ENCODE measurements at places on chromosomes 6 and 20.

DNA sequence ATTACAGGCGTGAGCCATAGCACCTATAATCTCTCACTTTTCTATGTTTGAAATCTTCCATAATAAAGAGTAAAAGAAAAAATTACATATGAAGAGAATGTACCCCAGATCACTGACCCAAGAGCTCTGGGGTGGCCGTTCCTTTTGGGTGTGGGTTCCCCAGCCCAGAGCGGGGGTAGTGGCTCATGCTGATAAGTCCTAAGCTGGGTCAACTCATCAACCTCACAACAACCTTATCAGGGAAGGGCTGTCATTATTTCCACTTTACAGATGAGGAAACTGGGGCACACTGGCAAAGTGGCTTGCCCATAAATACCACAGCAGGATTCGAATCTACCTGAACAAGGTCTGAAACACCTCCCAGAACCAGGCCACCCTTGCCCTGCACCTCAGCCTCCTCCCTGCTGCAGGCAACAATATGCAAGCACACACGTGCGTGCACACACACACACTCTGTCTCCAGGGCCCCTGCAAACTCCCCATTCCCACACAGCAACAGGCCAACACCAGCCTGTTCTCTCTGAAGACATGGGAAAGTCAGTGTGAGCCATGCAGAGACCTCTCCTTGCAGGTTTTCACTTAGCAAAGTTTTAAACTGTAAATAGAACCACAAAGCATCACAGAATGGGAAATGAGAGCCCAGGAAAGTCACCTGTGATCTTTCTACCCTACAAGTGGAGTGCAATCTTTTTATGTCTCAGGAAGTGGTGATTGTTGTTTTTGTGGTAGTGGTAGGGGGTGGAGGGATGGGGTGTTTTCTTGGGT is 27.7 kb downstream of the BFSP1 start:
- no peaks in the 10 kb centered on the region for H3K36me3 ChIP-seq
- H3K4me3 ChIP-seq: no peak overlapping the region
- peaks cover 32% of the 10 kb centered on the region for H3K4me1 ChIP-seq
- H3K27ac ChIP-seq: peak overlapping the region; percentile 9

- H3K27ac ChIP-seq: no peak overlapping the region
- H3K27me3 ChIP-seq: no peaks in the 10 kb centered on the region
- H3K4me1 ChIP-seq: peaks cover 10% of the 10 kb centered on the region
- H3K36me3 ChIP-seq: peaks cover 47% of the 10 kb centered on the region
- no peak for DNase-seq
Measured at GRCh38 chr20:49261173-49261572, 16.7 kb downstream of the ZNFX1 start.

- no peak overlapping the region for H3K27ac ChIP-seq
- H3K4me3 ChIP-seq: no peak overlapping the region
- H3K27me3 ChIP-seq: peaks cover 40% of the 10 kb centered on the region
- H3K36me3 ChIP-seq: no peaks in the 10 kb centered on the region
Measured at GRCh38 chr6:99873084-99873483, 120.9 kb downstream of the MCHR2 start.

GRCh38 chr20:10652185-10652584 is 21.6 kb downstream of the JAG1 start:
- H3K36me3 ChIP-seq: no peaks in the 10 kb centered on the region
- peaks cover 12% of the 10 kb centered on the region for H3K27me3 ChIP-seq
- no peak for DNase-seq
- no peak overlapping the region for H3K27ac ChIP-seq
- H3K4me3 ChIP-seq: no peak overlapping the region
- H3K4me1 ChIP-seq: peaks cover 17% of the 10 kb centered on the region

DNA sequence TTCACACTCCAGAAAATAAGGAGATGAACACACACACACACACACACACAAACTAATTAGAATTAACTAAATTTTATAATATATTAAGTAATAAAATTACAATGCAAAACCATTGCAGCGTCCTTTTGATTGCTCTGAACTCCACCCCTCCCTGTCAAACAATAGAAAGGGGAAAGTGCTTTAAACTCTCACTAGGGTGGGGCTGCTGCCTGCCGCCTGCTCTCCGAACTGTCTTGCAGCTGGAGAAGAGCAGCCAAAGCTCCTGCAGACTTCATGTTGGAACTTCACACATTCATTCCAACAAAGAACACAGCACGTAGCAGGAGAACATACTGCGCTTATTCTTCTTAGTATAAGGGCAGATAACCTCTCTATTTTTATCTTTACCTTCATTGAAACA is 83.2 kb downstream of the GCLC start:
- DNase-seq: no peak
- no peaks in the 10 kb centered on the region for H3K36me3 ChIP-seq
- H3K27ac ChIP-seq: no peak overlapping the region
- peaks cover 6% of the 10 kb centered on the region for H3K27me3 ChIP-seq
- H3K4me3 ChIP-seq: no peak overlapping the region

GRCh38 chr6:38350220-38350619 is 289.5 kb downstream of the BTBD9 start:
- H3K27ac ChIP-seq: no peak overlapping the region
- H3K27me3 ChIP-seq: no peaks in the 10 kb centered on the region
- H3K36me3 ChIP-seq: no peaks in the 10 kb centered on the region
- no peak for DNase-seq
- no peak overlapping the region for H3K4me3 ChIP-seq
- no peaks in the 10 kb centered on the region for H3K4me1 ChIP-seq

DNA sequence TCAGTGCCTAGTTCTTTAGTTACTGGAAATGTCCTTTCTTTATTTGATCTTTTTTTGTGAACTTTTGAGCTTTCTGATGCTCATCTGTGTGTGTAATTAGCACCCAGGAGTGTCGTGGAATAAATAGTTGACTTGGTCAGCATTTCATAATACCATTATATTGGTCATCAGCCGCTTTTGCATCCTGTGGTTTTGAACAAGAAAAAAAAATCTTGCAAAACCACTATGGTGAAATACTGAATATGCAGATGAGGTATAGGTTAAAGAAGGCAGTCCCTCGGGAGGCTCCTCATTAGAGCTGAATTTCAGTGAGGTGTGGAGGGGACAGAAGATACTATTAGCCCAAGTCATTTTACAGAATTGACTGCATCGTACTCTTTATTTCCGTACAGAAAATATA is 90.1 kb downstream of the FOXO3 start:
- H3K4me3 ChIP-seq: no peak overlapping the region
- no peak overlapping the region for H3K27ac ChIP-seq
- DNase-seq: no peak
- H3K36me3 ChIP-seq: peaks cover 4% of the 10 kb centered on the region
- H3K4me1 ChIP-seq: peaks cover 13% of the 10 kb centered on the region

DNA sequence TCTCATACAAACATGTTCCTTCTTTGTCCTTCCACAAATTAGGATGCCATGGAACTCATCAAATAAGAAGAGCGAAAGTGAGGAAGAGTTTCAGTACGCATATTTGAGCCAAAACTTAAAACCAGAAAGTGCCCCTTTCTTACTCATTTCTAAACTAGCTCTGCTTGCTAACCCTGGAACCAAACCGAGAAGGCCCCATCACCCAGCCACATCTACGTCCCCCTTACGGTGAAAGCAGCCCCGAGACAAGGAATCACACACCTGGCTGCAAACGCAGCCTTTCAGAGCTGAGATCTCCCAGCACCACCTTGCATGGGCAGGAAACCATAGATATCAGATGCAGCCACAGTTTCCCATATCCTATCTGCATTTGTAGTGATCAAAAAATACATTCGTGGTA is 28.5 kb downstream of the TRERF1 start:
- H3K27ac ChIP-seq: peak overlapping the region; percentile 68
- DNase-seq: no peak
- H3K27me3 ChIP-seq: peaks cover 2% of the 10 kb centered on the region
- peaks cover 12% of the 10 kb centered on the region for H3K36me3 ChIP-seq
- peak overlapping the region; percentile 73 for H3K4me3 ChIP-seq
- peaks cover 50% of the 10 kb centered on the region for H3K4me1 ChIP-seq

DNA sequence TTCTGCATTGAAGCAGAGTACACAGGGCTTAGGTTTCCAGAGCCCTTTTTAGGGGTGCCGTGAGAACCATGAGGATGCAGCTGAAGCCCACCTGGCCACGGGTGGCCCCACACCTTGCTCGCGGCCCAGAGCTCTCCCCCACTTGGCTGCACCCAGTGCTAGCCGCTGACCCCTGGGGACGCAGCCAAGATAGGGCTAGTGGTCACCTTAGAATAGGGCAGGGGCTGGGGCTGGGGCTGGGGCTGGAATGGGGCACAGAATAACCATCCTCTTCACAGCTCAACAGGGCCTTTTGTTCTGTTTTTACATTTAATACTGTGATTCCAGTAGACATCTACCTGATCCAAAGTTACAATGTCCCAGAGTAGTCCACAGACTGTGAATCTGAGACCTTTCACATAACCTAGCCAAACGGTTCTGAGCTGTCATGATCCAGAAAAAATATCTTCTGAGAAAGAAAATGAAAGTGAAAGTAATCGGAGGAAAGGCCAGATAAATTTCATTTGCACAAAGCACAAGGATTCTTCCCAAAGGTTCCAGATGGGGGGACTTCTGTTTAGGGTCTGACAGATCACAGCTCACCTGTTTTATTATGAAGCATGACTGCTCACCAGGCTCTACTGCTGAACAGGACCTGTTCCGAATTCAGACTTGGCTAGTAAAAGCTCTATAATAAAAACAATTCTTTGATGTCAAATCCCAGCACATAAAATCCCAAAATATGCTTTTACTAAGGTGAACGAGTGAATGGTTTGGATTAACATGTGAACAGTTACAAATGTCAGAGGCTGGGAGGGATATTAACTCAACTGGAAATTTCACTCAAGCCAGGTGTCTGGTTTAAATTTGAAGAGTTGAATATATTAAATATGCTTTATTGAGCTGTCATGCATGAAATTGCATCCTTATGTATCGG is 401.9 kb downstream of the THBS2 start:
- DNase-seq: no peak
- H3K36me3 ChIP-seq: no peaks in the 10 kb centered on the region
- peak overlapping the region; percentile 67 for H3K27ac ChIP-seq
- H3K27me3 ChIP-seq: peaks cover 3% of the 10 kb centered on the region

DNA sequence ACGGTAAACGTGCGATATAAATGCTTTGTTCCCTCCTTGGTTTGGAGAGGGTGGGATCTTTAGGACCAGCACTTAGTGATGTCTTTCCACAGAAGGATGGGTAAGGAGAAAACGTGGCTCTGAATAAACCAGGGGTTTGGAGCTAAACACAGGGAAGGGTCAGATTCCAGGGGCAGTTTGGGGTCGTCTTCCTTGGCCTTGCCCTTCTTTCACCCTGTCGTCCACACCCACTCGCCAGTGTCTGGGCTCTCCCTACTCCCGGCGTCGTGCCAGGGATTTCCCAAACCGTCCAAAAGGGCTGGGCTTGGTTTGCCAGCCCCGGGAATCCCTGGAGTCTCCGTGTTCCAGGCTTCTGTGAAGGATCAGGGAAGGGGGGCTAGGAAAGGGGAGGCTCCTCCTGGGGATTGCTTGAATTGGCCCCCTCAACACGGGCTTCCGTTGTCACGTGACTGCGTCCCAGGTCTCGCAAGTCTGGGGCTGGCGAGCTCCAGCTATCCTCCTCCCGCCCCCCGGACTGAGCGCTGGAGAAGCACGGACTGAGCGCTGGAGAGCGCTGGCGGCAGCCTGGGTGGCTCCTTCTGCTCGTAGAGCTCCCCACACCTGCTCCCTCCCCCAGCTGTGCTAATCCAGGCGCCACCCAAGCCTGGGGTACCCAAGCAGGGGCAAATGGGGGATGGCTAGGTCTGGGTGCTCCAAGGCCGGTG is 9.4 kb upstream of the ARMC12 start:
- H3K27me3 ChIP-seq: no peaks in the 10 kb centered on the region
- H3K4me3 ChIP-seq: peak overlapping the region; percentile 89
- H3K27ac ChIP-seq: peak overlapping the region; percentile 83
- no peaks in the 10 kb centered on the region for H3K36me3 ChIP-seq
- no peak for DNase-seq
- peaks cover 55% of the 10 kb centered on the region for H3K4me1 ChIP-seq

DNA sequence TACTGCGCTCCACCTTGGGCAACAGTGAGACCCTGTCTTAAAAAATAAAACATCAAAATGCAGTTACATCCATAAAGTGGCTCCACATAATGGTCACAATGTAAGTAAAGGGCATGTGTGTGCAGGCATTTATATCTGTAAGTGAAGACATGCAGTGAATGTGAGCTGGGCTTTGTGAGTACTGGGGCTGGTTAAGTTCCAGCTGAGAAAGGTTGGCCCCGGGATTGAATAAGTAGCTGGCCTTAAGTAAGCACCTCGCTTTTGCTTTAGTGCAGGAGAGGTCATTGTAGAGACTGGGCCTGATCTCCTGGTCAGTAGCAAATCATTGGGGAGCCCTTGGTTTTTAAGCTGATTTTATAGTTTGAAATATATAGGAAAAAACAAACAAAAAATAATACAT is 8.0 kb downstream of the QKI start:
- H3K27ac ChIP-seq: no peak overlapping the region
- DNase-seq: no peak
- peaks cover 2% of the 10 kb centered on the region for H3K27me3 ChIP-seq
- H3K4me1 ChIP-seq: peaks cover 29% of the 10 kb centered on the region
- H3K4me3 ChIP-seq: no peak overlapping the region

GRCh38 chr20:44026647-44027342 is 112.1 kb downstream of the TOX2 start:
- H3K4me1 ChIP-seq: peaks cover 48% of the 10 kb centered on the region
- H3K4me3 ChIP-seq: no peak overlapping the region
- H3K27me3 ChIP-seq: peaks cover 46% of the 10 kb centered on the region
- H3K27ac ChIP-seq: peak overlapping the region; percentile 17
- peaks cover 9% of the 10 kb centered on the region for H3K36me3 ChIP-seq

DNA sequence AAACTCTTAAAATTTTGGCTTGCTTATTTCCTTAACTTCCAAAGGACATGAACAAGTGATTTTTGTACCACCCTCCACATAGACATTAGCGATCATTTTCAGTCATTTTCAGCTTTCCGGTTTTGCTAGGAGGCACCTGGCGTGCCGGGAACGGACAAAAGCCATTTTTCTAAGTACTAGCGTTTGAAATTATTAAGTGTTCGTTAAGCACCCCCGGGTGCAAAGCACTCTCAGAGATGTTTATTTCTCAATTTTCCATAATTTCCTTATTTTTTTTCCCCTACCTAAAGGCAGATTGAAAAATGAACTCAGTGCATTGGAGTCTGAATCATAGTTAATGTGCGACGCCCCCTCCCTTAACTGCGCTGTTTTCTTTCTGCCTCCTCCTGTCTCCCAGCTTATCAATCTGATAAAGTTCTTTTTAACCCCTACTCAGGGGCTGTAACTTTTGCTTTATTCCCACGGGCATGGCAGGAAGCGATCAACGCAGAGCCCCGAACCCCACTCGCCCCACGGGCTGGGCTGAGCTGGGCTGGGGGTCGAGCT is 58.2 kb downstream of the ZNF831 start:
- H3K36me3 ChIP-seq: peaks cover 3% of the 10 kb centered on the region
- H3K27ac ChIP-seq: no peak overlapping the region
- DNase-seq: no peak
- H3K4me3 ChIP-seq: peak overlapping the region; percentile 70

All from activated naive CD8-positive, alpha-beta T cell treated with anti-CD3 and anti-CD28 coated beads, Interleukin-2, amount 10 ng/mL, durations not matched to agents 7 days and 5 days (primary cell).